HEK293T (cell line): ENCODE measurements at places on chromosomes 3 and 15.

- DNase-seq: no peak
Observed at GRCh38 chr3:97131476-97131875, 317.1 kb downstream of the EPHA6 start.

DNA sequence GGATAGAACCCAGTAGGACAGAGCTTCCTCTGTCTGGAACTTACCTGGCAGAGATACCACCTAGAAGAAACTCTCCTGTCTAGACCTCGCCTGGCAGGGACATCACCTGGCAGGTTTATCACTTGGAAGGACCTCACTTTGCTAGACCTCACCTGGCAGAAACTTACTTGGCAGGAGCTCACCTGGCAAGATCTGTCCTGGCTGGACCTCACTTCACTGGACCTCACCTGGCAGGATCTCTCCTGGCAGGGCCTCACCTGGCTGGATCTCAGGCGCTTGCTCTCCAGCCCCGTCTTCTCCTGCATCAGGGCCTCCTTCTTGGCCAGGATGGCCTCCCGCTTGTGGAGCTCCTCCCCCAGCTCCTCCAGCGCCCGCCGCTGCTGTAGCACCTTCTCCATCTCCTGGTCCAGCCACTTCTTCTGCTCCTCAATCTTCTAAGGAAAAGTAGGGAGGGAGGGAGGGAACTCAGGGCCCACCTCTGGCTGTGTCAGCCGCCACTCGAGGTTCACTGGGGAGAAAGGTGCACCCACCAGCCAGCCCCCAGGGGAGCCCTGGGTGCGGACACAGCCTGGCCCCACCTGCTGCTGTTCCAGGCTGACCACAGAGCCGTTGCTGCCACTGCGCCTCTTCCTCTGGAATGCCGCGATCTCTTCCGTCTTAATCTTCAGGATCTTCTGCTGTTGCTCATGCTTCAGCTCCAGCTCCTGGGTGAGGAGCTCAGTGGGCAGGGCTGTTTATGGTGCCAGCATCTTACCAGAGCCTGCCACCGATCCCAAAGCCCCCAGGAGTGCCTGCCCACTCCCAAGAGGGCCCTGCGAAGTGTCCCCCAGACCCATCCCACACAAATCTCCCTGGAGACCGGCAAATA is 22.5 kb downstream of the KIF7 start:
- peak; percentile 6 for DNase-seq

GRCh38 chr3:68988740-68989139 is 24.7 kb downstream of the EOGT start:
- no peak for DNase-seq

- no peak for DNase-seq
Observed at GRCh38 chr3:10974746-10975375, 17.7 kb upstream of the SLC6A1 start.

GRCh38 chr3:43950775-43951174 is 260.0 kb downstream of the ABHD5 start:
- DNase-seq: no peak

- DNase-seq: no peak
Observed at GRCh38 chr15:73697033-73697467, 12.9 kb downstream of the CD276 start.

GRCh38 chr15:64688770-64689169 is 86.6 kb downstream of the RBPMS2 start:
- no peak for DNase-seq

- DNase-seq: no peak
Observed at GRCh38 chr3:150751781-150752263, 11.1 kb downstream of the SIAH2 start.

- DNase-seq: no peak
Observed at GRCh38 chr3:114418107-114418506, 124.3 kb downstream of the TIGIT start.

- no peak for DNase-seq
Observed at GRCh38 chr3:177279118-177279815, 82.0 kb upstream of the TBL1XR1 start.

DNA sequence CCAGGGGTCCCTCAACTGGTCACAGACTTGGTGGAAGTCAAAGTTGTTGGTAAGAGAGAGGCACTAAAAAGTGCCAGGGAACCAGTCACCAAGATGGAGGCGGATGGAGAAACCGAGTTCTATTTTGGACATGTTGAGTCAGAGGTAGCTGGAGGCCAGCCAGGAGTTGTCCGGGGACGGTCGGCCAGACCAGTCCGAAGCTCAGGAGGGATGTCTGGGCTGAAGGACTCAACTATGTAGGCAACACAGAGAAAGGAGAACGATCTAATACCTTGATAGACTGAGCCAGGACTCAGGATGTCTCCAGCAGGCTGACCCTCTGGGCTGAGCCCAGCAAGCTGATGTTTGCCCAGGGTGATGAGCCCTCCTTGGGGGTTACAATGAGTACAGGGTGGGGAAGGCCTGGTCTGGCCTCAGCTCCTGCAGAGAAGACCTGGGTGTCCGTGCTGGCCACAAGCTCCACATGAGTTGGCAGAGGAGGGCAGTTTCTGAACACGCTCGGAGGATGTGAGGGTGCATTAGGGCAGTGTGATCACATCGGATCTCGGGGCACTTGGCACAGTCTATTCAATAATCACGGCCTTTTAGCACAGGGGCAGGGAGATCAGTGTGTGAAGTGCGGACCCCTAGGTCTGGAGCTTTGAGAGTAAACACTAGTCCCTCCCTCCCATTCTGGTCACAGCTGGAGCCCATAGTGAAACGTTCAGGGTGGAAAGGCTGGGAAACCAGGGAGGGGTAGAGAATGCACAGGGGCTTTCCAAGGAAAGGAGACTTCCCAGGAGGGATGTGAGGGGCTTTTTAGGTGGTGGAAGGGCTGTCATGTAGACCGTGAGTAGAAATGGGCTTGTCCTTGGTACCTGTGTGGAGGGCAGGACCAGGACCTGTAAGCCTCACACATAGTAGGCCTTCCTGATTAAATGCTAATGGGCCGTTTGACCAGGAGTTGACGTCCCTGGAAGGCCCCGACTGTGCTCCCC is 111.9 kb downstream of the ETFA start:
- no peak for DNase-seq

DNA sequence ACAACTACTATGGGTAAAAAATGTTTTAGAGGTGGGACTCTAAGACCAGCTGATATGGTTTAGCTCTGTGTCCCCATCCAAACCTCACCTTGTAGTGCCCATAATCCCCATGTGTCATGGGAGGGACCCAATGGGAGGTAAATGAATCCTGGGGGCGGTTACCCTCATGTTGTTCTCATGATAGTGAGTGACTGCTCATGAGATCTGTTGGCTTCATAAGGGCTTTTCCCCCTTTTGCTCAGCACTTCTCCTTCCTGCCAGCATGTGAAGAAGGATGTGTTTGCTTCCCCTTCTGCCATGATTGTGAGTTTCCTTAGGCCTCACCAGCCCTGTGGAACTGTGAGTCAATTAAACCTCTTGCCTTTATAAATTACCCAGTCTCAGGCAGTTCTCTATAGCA is 45.7 kb downstream of the FAM98B start:
- DNase-seq: no peak

- peak; percentile 55 for DNase-seq
Observed at GRCh38 chr3:149299938-149300801, 33.3 kb downstream of the TM4SF18 start.

GRCh38 chr15:64146041-64146440 is 5.5 kb upstream of the SNX22 start:
- no peak for DNase-seq

DNA sequence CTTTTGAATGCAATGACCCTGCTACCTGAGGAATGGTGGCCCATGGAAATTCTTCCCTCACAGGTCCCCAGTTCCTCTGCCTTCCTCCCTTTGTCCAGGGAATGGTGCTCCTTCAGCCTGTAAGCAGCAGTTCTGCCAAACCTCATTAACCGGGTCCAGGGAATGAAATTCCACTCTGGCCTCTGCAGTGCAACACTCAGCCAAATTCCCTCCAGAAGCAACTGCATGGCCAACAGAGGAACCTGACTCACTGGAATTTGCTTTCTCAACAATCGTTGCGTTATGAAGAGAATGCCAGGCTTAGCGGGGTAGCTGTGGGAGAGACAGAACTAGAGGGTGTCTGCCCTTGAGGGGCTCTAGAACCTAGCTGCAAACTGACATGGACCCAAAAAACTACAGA is 449.4 kb upstream of the PROK2 start:
- DNase-seq: no peak

DNA sequence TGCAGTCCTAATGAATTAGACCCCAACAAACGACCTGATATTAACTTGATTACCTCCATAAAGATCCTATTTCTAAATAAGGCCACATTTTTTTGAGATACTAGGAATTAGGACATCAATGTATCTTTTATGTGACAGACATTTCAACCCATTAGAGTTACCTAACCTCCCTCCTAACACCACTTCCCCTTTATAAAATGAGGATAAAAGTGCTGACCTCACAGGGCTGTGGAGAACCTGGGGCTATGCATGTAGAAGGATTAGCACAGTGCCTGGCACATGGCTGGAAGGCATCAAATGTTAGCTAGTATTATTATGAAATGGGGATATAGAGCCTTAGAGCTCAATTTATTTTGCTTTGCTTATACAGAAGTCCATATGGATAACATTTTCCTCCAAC is 53.5 kb upstream of the LRRN1 start:
- no peak for DNase-seq

DNA sequence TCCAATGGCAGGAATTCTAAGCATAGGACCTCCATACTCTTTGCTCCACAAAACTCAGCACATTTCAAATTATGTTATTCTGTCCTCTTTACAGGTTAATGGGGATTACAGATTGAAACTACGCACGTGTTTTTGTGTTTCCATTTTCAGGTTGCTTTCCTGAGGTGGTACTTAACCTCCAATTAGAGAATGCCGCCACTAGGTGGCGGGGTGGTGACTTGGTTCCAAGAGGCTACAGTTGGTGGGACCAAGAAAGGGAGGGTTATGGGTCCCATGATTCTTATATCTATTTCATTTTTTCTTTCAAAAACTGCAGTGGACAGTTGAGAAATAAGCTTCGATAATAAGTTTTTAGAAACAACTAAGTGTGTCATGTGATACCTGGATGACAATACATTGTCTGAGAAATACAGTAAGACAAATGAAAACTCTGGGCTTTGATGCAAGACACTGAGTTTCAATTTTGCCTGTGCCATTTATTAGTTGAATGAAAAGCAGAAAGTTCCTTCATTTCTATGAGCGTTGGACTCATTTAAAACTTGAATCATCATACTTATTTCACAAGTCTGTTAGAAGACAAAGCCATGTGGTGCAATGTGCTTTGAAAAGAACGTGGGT is 539.0 kb downstream of the FGF12 start:
- DNase-seq: peak; percentile 34

- DNase-seq: no peak
Observed at GRCh38 chr3:126166009-126166408, 14.4 kb downstream of the ALDH1L1 start.

- no peak for DNase-seq
Observed at GRCh38 chr3:158696618-158697017, 24.2 kb upstream of the LXN start.

GRCh38 chr15:55588815-55589115 is 620 bp upstream of the PYGO1 start:
- DNase-seq: no peak

DNA sequence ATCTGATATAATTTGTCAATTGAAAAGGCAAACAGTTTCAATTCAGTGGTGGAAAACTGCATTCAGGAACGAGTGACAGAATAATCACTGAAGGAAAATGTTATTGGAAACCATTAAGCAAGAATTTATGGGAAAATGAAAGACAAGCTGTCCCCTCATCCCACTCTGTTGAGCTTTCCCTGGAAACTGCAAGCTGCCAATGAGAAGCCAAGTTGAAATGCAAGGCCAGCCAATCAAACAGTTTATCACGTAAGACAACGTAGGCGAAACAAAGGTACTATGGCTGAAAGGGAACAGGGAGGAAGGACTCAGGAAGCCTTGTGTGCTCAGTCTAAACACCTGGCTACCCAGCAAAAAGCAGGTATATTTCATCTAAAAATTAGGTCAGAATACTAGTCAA is 187.9 kb upstream of the ATP10A start:
- peak; percentile 19 for DNase-seq

- no peak for DNase-seq
Observed at GRCh38 chr3:178350763-178351162, 185.5 kb upstream of the KCNMB2 start.

- peak; percentile 32 for DNase-seq
Observed at GRCh38 chr3:183178833-183179549, 16.5 kb upstream of the LAMP3 start.

DNA sequence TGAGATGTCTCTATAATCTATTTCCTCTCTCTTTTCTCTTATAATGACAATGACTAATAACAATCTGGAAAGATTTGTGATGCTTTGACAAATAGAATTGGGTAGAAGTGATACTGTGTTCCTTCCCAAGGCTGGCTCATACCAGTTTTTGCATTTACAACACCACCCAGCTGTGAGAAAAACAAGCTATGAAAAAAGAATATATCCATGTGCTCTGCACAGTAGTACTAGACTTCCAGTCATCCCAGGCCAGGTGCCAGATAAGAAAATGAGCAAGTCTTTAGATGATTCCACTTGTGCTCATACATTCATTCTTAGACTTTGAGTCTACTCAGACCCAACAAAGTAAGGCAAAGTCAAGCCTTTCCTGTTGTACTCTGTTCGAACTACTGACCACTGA is 350.2 kb upstream of the POU1F1 start:
- no peak for DNase-seq

- peak; percentile 17 for DNase-seq
Observed at GRCh38 chr3:66236281-66236680, 15.5 kb downstream of the SLC25A26 start.

DNA sequence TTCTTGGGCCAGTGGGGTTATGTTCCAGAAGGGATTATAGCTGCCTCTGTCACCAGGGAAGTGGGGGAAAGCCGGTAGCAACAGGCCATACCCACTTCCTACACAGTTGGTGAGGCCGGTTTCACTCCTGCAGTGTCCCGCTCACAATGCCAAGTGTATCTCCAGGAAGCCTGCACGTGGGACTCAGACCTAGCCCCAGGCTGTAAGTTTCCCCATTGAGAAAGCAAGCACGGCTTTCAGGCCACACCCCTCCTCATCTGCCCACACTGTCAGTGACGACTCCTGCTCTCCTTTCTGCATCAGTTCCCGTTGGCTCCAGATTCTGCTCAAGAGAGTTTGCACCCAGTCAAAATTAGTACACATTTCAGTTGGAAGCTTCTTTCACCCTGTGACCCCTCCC is 51.6 kb upstream of the CPOX start:
- no peak for DNase-seq

- DNase-seq: no peak
Observed at GRCh38 chr3:32457971-32458471, 44.6 kb downstream of the CMTM6 start.

DNA sequence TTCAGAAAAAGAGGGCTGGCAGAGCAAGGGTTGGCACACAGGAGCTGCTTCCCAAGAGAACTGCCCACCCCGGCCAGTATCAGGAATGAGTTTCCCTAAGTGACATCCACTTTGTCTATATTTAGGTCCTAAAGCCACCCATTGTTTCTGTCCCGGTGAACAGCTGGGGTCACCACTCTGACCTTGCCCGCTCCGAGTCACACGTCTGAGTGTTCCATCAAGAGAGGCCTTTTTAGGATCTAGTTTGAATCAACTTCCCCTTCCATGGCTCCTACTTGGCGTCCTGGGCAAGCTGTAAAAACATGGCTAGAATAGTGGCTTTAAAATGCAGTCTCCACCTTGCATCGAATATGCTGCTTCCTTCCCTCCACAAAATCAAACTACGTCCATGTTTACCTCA is 109.6 kb upstream of the ARHGEF3 start:
- DNase-seq: no peak
